ENCODE measurements at places on chromosomes 13 and 19.

- DNase-seq = no peak
Measured at GRCh38 chr13:23609874-23610576, 39.8 kb downstream of the TNFRSF19 start.

DNA sequence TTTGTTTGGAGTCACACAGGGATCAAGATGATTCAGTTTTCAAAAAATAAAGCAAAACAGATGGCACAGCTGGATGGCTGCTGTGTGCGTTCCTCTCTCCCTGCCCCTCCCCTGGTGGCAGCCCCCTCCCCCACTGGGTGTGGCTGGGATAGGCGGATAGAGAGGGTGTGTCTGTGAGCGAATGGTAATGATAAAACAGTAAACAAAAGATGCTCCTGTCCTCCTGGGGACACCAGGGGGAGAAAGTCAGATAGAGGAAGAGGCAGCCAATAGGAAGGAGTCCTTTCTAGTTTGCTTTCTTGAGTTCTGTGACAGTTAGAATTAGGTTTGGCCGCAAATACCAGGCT is 6.5 kb downstream of the TMEM255B start:
- DNase-seq = no peak

GRCh38 chr19:45569619-45570421 is 14.8 kb downstream of the OPA3 start:
- no peak for DNase-seq

GRCh38 chr13:27808851-27809550 is 16.7 kb downstream of the GSX1 start:
- no peak for DNase-seq

DNA sequence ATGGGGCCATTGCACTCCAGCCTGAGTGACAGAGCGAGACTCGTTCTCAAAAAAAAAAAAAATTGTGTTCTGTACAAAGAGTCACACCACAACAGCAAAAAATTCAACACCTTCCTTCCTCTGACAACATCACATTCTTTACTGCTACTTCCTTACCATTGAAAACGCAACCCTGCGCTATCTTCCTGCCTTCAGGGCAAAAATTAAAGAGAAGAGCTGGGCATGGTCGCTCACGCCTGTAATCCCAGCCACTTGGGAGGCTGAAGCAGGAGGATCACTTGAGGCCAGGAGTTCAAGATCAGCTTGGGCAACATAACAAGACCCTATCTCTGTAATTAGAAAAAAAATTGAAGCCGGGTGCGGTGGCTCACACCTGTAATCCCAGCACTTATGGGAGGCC is 9.4 kb upstream of the ZNF444 start:
- DNase-seq = no peak

GRCh38 chr13:84377106-84377505 is 494.8 kb upstream of the SLITRK1 start:
- DNase-seq = no peak

DNA sequence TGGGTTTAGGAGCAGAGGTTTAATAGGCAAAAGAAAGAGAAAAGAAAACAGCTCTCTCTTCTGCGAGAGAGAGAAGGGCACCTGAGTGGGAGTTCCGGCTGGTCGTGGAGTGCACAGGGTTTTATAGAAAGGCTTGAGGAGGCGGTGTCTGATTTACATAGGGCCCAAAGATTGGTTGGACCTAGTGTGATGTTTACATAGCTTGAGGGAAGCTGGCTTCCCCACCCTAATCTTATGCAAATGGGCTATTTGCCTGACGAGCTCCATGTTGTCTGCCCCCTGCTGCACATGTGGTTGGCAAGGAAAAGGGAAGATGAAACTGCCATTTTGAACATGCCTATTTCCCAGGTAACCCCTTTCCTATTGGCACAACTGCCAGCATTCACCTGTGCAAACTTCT is 21.5 kb upstream of the MEDAG start:
- no peak for DNase-seq

- no peak for DNase-seq
Measured at GRCh38 chr13:71830323-71830722, 36.7 kb downstream of the DACH1 start.

DNA sequence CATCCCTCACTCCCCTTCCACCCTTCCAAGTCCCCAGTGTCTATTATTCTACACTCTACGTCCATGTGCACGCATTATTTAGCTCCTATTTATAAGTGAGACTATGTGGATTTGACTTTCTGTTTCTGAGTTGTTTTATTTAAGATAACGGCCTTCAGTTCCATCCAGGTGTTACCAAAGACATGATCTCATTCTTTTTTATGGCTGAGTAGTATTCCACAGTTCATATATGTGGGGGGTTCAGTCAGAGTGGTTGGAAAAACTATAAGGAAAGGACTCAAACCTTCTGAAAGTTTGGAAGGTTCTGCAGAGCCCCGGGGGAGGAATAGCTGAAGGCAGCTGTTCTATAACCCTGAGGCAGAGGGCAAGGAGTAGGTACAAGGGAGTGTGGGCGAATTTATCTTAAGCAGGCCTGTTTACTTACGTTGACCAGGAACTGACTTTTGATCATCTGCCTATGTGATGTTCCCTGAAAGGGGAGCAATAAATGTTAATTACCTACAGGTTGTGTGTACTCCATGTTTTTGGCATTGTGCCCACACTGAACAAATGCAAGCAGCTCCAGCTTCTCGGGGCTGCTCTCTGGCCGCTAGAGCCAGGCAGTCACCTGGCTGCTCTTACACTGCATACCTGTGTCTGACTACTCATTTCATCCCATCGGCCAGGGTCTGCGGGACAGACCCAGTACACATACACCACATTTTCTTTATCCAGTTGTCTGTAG is 13.5 kb upstream of the ADGRE1 start:
- no peak for DNase-seq

DNA sequence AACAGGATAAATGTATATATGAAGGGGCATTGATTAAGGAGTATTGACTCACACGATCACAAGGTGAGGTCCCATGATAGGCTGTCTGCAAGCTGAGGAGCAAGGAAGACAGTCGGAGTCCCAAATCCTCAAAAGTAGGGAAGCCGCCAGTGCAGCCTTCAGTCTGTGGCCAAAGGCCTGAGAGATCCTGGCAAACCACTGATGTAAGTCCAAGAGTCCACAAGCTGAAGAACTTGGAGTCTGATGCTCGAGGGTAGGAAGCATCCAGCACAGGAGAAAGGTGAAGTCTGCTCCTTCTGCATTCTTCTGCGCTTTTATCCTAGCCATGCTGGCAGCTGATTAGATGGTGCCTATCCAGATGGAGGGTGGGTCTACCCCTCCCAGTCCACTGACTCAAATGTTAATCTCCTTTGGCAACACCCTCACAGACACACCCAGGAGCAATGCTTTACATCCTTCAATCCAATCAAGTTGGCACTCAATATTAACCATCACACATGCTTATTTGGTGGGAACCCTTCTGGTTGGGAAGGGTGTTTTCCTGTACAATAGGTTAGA is 55.1 kb downstream of the SLAIN1 start:
- DNase-seq = no peak

GRCh38 chr13:21606251-21606650 is 2.3 kb upstream of the MICU2 start:
- DNase-seq = no peak

DNA sequence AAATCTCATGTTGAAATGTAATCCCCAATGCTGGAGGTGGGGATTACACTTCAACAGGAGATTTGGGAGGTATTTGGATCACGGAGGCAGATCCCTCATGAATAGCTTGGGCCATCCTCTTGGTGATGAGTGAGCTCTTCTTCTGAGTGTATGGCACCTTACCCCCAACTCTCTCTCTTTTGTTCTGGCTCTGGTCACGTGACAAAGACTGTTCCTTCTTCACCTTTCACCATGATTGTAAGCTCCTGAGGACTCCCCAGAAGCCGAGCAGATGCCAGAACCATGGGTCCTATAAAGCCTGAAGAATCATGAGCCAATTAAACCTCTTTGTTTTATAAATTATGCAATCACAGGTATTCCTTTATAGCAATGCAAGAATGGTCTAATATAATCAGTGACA is 684.2 kb downstream of the LIG4 start:
- no peak for DNase-seq

GRCh38 chr13:66087269-66087710 is 1142.8 kb downstream of the PCDH9 start:
- DNase-seq = peak; percentile 48

GRCh38 chr19:4391306-4391693 is 9.0 kb downstream of the SH3GL1 start:
- DNase-seq = no peak

DNA sequence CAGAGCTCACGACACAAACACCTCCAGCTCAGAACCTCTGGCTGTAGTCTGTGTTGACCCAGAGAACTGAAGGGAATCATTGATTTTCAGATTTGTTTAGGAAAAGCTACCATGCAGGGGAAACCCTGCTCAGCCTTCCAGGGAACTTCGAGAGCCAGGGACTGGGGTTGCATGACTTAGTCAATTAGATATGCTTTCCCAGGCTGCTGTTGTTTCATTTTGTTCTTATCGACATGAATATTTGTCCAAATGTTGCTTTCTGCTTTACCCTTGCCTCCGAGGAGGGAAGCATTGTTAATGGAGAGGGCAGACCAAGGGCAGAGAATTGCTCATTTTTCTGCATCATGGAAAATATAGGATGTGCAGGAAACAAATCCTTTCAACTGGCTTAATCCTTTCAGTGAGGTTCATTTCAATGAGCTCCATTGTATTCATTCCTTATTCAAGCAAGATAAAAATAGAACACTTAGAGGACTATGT is 82.5 kb downstream of the KLF5 start:
- DNase-seq = no peak

GRCh38 chr19:57171551-57172081 is 4.3 kb upstream of the DUXA start:
- peak; percentile 25 for DNase-seq

- no peak for DNase-seq
Measured at GRCh38 chr19:38386971-38387549, 774 bp downstream of the GGN start.

- DNase-seq = no peak
Measured at GRCh38 chr13:89923736-89924135, 1423.8 kb upstream of the MIR17HG start.

DNA sequence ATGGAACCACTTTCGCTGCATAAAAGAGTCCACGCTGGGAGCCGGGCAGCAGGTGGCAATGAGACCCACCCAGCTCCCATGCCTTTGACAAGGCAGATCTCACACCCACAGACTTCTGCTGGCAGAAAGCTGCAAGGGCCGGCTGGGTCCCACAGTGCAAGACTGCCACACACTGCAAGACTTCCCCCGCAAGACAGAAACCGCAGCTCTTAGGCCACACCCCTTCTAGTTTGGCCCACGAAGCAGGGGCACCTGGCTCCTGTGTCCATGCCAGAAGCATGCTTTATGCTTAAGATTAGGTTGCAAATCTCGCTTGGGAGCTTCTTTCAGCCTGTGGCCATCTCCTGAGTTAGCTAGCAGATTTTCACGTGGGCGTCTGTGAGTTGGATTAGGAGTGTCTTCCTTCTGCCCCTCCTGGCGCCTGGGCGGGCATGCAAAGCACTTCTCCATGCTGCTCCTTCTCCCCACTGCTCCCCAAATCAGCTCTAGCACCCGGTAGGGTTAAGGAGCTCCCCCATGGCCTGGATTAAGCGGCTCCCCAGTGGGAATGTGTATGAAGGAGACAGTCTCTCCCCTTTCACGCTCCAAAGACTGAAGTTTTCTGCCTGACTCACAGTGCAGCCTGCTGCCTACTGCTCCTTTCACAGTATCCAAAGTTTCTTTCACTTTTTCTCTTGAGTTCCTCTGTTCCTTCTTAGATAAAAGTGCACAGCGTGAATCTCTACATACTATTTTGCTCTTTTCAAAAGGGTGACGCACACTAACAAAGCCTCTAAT is 17.7 kb downstream of the GPC6 start:
- DNase-seq = no peak

GRCh38 chr19:48629297-48629598 is 7.9 kb downstream of the DBP start:
- DNase-seq = no peak

GRCh38 chr19:40530091-40530901 is 46.4 kb upstream of the SHKBP1 start:
- DNase-seq = no peak

DNA sequence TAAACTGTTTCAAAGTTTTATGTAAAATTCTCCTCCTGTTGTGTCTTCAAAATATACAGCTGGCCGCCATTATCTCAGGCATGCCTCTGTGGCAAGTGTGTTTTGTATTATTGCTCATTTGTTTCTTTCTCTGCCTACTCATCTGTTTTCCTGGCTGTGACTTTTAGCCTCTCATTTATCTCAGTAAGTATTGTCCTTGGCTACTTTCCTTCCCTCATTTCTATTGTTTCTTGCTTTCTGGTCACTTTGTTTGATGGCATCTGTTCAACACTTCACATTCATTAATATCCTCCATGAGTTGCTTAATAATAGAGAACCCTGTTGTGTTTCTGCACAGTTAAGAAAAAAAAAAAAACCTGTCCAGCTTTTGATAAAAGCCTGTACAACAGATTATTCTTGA is 869.4 kb downstream of the PCDH17 start:
- DNase-seq = no peak

- no peak for DNase-seq
Measured at GRCh38 chr13:110107568-110108347, 199.2 kb downstream of the COL4A1 start.

- DNase-seq = no peak
Measured at GRCh38 chr19:1057176-1057855, 9.7 kb upstream of the ARHGAP45 start.

DNA sequence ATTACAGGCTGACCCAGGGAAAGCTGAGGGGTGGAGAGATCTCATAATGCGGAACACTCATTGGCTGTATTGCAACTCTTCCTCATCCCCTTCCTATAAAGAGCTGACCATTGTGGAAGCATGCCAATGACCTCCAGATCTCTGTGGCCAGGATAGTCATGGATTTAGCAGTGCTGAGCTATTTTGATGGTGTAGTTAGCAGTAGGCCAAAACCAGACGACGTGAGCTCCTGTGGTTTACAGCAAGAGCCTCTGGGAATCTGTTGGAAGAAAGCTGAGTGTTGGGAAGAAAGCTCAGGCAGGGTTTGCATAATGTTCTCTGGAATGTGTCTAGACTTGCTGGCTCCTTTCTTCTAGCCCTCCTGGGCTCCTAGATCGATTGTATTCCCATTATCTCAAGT is 187.5 kb upstream of the GPC6 start:
- DNase-seq = no peak

GRCh38 chr13:90709319-90709718 is 638.2 kb upstream of the MIR17HG start:
- DNase-seq = no peak

DNA sequence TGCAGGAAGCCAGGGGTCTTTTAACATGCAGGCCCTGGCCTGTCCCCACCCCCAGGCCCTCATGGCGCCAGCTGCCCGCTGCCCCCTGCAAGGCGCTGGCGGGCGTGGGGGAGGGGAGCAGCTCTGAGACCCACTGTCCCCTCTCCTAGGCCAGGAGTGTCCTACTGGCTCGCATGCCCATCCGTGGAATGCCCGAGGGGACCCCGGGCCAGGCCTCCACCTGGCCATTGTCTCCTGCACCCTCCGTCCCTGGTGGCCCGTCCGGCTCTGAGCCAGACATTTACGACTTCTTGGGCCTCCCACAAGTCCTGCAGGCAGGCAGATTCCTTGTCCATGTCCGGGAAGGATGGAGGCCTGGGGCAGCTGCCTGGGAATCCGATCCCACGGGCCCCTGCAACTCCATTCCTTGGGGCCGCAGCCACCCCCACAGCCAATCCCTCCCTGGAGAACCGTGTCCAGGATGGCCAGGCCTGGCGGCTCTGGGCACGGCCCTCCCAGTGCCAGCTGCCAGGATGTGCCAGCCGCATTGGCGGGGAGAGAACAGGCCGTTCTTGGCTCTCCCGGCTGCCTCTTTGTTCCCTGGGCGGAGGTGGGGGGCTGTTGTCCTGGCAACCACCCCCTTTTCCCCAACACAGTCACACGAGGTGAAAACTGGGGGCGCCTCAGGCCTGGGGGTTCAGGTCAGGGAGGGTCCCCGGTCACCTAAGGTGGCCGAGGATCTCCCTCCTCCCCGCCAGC is 10.5 kb upstream of the PLIN3 start:
- DNase-seq = no peak

- DNase-seq = no peak
Measured at GRCh38 chr13:34993470-34993869, 51.4 kb downstream of the NBEA start.

Data from right renal pelvis (tissue), 4 donors.